ENCODE measurements at places on chromosomes 5 and 9.

DNA sequence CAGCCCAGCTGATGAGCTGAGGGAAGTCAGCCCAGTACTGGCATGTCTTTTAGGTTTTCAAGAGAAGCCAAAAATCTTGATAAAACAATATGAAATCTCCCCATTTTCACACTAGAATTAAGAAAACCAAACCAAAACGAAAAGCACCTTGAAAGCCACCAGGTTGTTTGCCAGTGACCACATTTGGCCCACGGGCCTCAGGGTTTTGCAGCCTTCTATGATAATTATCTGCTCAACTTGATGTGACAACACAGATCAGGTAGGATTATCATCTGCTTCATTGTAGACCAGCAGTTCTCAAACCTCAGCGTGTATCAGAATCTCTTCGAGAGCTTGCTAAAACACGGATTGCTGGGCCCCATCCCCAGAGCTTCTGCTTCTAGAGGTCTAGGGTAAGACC lies 101.4 kb downstream of the GALNT10 start:
- no peak for DNase-seq

DNA sequence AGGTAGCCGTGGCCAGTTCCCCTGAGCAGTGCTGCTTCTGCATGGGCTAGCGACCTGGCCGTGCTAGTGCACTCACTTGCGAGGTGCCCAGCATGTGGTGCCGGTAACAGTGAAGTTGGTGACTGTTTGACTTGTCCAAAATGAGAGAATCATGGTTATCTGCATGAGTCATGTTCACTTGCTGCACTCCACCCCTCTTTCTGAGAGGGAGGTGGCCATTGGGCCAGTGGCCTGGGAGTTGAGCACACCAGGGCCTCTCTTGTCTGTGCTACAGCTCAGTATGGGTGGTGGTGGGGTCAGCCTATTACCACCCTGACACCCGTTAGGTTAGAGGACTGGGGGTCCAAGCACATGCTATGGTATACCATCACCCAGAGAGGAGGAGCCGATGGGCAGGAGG lies 55.4 kb upstream of the GARNL3 start:
- DNase-seq = no peak

DNA sequence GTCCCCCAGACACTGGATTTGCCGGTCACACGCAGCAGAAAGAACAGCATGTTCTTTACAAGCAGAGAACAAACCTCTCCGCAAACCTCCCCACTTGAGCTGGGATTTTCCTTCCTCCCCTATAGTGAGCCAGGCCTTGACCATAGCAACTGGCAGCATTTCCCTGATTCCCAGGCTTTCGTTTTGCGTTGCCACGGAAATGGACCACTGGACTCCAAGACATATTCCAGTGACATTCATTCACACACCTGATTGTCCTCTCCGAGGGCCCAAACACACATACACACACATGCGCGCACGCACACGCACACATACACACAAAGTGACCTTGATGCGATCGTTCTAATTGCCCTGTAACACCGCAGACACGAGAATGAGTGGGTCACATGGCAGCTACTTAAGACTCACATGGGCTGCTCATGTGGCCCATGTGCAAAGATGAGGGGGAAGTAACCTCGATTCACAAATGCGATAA lies 80.9 kb upstream of the CPEB4 start:
- DNase-seq = no peak

- DNase-seq = no peak
Measured at GRCh38 chr5:1995491-1995890, 112.8 kb upstream of the IRX4 start.

DNA sequence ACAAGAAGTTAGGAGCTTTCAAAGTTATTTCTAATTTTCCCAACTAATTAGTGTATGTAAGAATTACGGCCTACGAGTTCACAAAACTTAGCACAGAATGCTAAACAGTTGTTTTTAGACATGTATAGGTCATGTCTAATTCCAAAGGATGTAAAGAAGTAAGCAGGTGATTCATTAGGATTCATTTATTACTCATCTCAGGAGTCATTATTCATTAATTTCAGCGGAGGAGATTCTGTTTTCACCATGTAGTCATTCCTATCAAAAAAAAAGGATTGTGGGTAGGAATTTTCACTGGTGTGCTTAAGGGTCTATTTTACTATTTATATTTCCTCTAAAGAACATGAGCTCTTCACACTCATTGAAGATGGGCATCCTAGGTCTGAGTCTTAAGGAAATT lies 532.2 kb downstream of the ACTL7B start:
- no peak for DNase-seq

GRCh38 chr9:131258698-131259431 lies 17.4 kb downstream of the FAM78A start:
- no peak for DNase-seq

GRCh38 chr9:136209232-136209631 lies 4.3 kb upstream of the LHX3 start:
- no peak for DNase-seq

DNA sequence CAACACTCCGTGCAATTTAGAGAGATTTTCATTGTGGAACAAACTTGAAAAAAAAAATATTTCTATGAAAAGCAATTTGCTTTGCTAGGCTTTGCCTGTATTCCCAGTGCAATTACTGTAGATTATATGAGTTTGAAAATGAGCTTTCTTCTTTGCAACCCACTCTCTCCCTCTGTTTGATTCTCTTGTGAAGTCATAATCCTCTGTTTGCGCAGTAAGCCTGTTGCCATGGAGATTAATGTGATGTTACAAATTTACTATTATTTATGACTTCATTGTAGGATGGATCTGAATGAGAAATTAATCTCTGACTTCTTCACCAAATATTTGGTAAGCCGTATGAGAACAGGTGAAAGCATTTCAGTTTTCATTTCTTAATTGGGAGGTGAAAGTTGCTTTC lies 320.3 kb downstream of the SPATA31D1 start:
- no peak for DNase-seq

- no peak for DNase-seq
Measured at GRCh38 chr9:73294336-73294735, 142.7 kb downstream of the ANXA1 start.

DNA sequence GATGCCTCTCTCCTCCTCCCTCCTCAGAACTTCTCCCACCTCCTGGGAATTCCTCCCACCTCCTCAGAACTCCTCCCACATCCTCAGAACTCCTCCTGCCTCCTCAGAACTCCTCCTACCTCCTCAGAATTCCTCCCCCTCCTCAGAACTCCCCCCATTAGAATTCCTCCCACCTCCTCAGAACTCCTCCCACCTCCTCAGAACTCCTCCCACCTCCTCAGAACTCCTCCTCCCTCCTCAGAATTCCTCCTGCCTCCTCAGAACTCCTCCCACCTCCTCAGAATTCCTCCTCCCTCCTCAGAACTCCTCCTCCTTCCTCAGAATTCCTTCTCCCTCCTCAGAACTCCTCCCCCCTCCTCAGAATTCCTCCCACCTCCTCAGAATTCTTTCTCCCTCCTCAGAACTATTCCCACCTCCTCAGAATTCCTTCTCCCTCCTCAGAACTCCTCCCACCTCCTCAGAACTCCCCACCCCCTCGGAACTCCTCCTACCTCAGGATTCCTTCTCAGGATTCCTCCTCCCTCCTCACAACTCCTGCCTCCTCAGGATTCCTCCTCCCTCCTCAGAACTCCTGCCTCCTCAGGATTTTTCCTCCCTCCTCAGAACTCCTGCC lies 23.9 kb downstream of the SLC46A2 start:
- no peak for DNase-seq

DNA sequence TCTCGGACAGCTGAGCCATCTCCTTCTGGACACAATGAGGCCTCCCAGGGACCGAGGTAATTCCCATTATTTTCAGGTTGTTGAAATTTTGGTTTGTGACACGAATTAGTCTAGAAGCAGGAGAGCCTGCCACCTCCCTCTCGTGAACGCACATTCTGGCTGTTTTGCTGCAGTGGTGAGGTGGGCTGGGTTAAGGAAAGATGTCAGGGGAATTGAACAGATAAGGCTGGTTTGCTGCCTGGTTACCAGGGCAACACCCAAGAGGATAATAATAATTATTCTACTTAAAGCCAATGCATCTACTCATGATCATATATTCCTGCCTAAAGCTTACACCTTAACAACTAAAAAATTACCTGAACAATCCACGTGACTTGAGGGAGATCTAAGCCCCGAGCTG lies 38.1 kb downstream of the DDX31 start:
- DNase-seq = no peak

DNA sequence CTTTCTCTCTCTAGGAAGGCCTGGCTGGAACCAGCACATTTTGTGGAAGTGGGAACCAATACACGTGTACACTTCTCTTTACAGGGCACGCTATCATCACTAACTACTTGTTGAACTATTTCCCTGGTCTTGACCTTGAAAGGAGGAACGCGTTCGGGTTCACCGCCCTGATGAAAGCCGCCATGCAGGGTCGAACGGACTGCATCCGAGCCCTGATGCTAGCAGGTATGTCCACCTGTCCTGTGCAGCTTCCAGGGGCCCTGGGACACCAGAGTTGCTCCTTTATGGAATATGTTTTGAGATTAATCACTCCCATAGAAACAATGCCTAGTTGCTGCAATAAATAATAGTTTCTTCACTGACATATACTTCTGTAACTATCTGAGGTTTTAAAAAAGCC lies 74.1 kb downstream of the ANKRD33B start:
- no peak for DNase-seq

GRCh38 chr9:125515983-125516940 lies 190.7 kb downstream of the MAPKAP1 start:
- no peak for DNase-seq

- DNase-seq = no peak
Measured at GRCh38 chr5:1163879-1164278, 37.5 kb upstream of the SLC6A19 start.

- peak; percentile 52 for DNase-seq
Measured at GRCh38 chr5:31531543-31531887, 378 bp downstream of the DROSHA start.

DNA sequence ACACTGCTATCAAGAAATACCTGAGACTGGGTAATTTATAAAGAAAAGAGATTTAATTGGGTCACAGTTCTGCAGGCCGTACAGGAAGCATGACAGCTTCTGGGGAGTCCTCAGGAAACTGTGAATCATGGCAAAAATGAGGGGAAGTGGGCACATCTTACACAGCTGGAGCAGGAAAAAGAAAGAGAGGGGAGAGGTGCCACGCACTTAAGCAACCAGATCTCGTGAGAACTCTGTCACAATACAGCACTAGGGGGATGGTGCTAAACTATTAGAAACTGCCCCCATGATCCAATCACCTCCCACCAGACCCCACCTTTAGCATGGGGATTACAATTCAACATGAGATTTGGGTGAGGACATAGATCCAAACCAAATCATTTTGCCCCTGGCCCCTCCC lies 105.5 kb upstream of the CPLX2 start:
- no peak for DNase-seq

DNA sequence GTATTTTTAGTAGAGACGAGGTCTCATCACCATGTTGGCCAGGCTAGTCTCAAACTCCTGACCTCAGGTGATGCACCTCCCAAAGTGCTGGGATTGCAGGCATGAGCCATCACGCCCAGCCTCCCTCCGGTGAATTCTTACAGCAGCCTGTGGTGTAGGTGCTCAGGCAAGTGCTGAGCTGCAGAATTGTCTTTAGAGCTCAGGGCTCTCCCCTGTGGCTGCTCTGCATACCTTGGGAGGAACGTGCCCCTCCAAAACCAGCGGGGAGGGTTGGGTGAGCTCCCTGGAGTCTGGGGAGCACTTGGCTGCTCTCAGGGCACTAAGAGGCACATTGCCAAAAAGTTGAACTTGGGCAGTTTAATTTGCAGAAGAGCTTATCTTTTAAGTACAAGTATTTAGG lies 29.4 kb downstream of the SECISBP2 start:
- no peak for DNase-seq

DNA sequence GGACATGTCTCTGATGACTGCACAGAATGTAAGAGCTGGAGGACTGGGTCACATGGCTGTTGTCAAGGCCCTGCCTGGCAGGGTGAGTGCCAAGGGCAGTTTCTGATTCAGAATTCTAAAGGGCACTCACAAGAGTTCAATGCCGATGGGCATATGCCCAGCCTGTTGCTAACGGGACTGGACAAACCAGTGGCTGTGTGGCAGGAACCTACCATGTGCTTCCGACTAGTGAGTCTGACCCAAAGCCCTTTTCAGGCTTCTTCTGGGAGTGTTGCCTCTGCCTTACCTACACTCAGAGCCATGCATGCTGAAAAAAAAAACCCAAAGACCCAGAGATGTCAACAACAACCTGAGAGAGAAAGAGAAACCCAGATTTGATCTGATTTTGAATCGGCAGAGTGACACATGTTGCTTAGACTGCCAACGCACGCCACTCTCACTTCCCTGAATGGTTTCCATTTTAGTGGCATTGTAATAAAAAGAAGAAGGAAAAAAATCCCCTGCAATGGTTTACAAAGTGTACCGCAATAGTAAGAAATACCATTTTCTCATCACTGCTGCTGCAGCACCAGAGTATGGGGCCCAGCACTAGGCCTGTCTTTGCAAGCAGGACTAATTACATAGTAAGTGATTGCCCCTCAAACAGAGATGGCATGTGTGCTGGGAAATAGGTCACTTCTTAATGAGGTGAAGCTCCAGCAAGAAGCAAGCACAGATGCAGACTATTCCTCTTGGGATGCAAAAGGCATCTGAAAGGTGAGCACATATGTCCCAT lies 194.3 kb downstream of the PALM2AKAP2 start:
- no peak for DNase-seq

- no peak for DNase-seq
Measured at GRCh38 chr9:28234133-28234893, 661.0 kb upstream of the C9orf72 start.

GRCh38 chr5:33817301-33817700 lies 74.5 kb downstream of the ADAMTS12 start:
- no peak for DNase-seq

GRCh38 chr5:56838409-56839039 lies 23.2 kb downstream of the MAP3K1 start:
- no peak for DNase-seq

- DNase-seq = no peak
Measured at GRCh38 chr5:60836131-60836530, 7.9 kb downstream of the ELOVL7 start.

DNA sequence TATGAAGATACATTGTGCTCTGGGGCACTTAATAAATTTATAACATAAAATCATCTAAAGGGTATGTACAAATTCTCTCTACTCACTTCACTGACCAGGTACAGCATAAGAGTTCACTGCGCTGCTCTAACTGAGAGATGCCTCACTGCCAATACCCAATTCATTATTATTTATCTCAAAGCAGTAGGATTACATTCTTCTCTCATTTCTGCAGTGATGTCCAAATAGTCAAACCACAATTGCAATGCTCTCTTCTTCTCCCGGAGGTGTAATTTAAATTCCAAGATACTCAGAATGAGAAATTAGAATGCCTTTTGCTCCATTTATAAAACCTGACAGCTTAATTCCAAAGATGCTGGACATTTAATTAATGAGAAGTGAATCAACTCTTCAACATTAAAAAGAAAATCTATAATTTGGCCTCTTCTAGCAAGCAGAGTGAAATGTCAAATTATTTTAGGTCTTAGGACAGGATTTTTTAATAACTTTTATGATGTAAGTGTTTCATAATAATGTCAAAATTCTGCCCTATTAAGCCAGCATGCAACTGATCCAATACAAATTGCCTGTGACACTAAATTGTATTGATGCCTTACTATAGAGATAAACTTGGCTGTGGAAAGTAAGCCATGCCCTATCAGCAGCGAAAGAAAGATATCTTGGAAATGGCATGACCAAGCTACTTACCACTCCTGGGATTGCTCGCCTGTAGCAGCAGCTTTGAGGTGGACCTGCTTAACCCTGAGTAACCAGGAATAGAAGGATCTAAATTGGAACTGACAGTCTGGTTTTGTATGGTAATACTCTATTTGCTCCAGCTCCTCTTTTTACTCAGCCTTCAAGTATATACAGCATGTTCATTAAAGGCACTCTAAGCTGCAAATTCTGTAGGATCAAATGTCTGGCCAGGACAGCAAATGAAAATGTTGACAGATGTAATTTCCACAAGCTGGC lies 374.2 kb upstream of the TYRP1 start:
- no peak for DNase-seq

All from SHP77 (cell line).